ENCODE measurements at places on chromosomes 1 and 21. TPM values are rescaled to one million over a fixed set of nuclear protein-coding genes. Genes with fewer than 3 reads are reported as not detected.

Gene SLFNL1
- total RNA-seq = 0.60 TPM

Gene CFHR3
- total RNA-seq = 0.49 TPM

Gene CACNA1E
- 0.63 TPM for total RNA-seq

Gene DMBX1
- total RNA-seq = not detected

Gene NR1I3
- not detected for total RNA-seq

Gene GPATCH3
- 13.7 TPM for total RNA-seq

Gene FUBP1
- total RNA-seq = 107 TPM

Gene JTB
- 144 TPM for total RNA-seq

DNA sequence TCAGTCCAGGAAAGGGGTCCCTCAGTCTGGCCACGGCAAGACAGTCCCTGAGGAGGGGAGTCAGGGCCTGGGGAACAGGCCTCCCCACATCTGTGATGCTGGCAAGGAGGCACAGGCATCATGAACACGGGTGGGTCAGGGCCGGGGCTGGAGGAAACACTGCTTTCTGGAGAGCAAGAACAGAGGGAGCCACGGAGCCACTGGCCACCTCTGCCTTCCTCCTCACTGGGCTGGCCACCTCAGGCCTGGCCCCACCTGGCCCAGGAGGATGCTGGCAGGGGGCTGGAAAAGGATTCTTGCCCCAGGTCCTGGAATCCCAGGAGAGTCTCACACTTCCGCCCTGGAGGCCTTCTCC, 15.7 kb downstream of the BLACAT1 start:
- no peak for DNase-seq

- DNase-seq = no peak
These were observed 60.3 kb upstream of the CSF3R start for GRCh38 chr1:36542962-36543515.

DNA sequence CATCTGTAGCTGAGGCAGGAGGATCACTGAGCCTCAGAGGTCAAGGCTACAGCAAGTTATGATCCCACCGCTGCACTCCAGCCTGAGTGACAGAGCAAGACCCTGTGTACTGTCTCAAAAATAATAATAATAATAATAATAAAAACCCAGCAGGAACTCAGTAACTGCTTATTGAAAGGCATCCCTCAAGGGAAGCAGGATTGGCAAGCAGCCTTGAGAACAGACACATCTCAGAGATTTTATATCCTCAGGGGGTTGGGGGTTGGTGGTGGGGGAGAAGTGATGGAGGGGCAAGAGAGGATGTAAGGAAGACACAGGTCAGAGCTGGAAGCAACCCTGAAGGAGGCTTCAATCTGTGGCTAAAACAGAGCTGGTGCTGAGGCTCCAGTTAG, 29.6 kb downstream of the GNB1 start:
- DNase-seq = no peak

DNA sequence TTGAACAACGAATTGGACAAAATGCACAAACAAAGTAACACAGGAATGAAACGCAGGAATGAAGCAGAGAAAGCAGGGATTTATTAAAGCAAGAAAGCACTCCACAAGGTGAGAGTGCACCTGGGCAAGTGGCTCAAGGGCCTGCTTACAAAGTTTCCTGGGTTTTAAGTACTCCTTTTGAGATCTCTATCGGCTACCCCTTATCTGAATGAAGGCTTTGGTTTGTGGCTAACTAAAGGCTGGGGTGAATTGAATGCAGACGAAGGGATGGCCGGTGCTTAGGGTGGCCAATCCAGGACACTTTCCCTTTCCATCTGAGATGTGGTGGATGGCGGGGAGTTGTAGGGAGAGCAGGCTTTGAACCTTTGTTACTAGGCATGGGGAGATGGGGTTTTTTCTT, 151.4 kb upstream of the KIAA0040 start:
- no peak for DNase-seq

- DNase-seq = no peak
These were observed 11.1 kb downstream of the ZFYVE9 start for GRCh38 chr1:52153010-52153409.

GRCh38 chr1:40308036-40308727, 8.9 kb downstream of the COL9A2 start:
- no peak for DNase-seq

Data from mucosa of gallbladder (tissue), 1 donor.